ENCODE measurements at places on chromosomes 16 and 17. TPM values are rescaled to one million over a fixed set of nuclear protein-coding genes. Genes with fewer than 3 reads are reported as not detected.
A peak's percentile ranks its signal among the peaks of the same experiment; 100 is the strongest.

DNA sequence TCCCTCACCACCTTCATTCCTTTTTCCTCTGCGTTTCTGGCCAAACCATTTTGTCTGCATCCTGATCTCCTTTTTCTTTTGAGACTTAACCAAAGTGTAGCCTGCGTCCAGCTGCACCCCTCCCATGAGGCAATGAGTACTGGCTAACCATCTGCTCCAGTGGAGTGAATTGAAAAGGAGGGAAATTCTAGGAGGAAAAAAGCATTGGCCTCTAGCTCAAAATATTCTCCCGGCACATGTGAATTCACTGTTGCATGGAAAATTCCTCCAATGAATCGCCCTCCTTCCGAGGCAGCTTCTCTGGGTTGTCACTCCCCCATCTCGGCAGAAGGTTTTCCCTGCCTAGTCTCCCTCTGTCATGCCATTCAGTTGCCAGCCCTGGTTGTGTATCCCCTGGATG lies 5.6 kb downstream of the RAP1GAP2 start:
- peaks cover 17% of the 10 kb centered on the region for H3K36me3 ChIP-seq
- no peak for DNase-seq
- H3K27ac ChIP-seq = no peak overlapping the region
- peaks cover 34% of the 10 kb centered on the region for H3K4me1 ChIP-seq

FOXN1 gene
- total RNA-seq = not detected

DNA sequence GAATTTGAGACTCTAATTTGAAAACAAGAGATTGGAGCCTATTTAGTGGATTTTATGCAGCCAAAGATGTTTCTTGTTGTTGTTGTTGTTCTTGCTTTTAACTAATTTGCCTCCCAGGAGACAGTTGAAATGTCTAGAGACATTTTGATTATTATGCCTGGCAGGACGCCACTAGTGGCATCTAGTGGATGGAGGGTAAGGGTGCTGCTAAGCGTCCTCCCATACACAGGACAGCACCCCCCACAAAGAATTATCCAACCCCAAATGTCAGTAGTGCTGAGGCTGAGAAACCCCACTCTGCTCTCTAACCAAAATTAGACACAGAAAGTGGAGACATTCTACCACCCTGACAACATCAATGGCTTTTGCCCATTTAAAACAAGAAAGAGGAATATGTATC lies 15.4 kb upstream of the HSBP1 start:
- H3K27me3 ChIP-seq = peaks cover 24% of the 10 kb centered on the region
- no peaks in the 10 kb centered on the region for H3K4me1 ChIP-seq
- H3K36me3 ChIP-seq = no peaks in the 10 kb centered on the region
- no peak for DNase-seq
- no peak overlapping the region for H3K27ac ChIP-seq

ZPBP2 gene
- total RNA-seq = 0.49 TPM

DNA sequence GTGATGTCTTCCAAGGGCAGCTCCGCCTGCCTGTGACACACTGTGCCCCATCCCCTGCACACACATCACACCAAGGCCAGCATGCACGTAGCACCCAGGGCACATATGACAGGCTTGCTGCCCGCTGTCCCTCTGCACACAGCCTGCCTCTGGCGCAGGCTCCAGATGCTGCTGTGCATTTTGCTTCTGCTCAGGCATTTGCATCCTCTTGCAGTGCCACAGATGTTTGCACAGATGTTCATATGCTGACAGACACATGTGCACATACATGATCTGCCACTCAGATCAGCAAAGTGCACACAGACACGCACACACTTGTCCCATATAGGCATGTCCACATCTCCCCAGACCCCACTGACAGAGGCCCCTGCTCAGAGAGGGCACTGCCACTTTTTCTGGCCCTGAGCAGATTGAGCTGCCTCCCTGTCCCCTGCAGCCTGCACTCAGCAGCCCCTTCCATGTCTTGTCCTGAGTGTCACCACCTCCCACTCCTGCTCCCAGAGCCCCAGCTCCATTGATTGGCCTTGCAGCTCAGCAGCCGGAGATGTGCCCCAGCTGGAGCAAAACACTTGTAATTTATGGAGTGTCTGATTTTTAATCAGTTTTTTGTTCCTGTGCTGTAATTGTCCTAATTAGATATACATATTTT lies 115.1 kb upstream of the RPL38 start:
- H3K4me3 ChIP-seq = no peak overlapping the region
- peaks cover 12% of the 10 kb centered on the region for H3K27me3 ChIP-seq
- H3K36me3 ChIP-seq = no peaks in the 10 kb centered on the region
- no peaks in the 10 kb centered on the region for H3K4me1 ChIP-seq
- no peak overlapping the region for H3K27ac ChIP-seq

HYDIN gene
- not detected for total RNA-seq

- no peak within 1 kb of the TSS for H3K4me3 ChIP-seq
- peak; percentile 75 for DNase-seq
- H3K27me3 ChIP-seq = no peaks in the 10 kb centered on the region
- no peak within 1 kb of the TSS for H3K27ac ChIP-seq
- H3K36me3 ChIP-seq = no peaks in the 10 kb centered on the region
Observed at GRCh38 chr17:44708401-44709263, at the start of gene DBF4B. DBF4B (plus strand) TSS chr17:44708665; CDS start chr17:44708821, 156 bp downstream.

GRCh38 chr17:81429821-81430551 lies 34.7 kb downstream of the BAHCC1 start:
- H3K36me3 ChIP-seq = no peaks in the 10 kb centered on the region
- DNase-seq = no peak
- H3K27me3 ChIP-seq = peaks cover 9% of the 10 kb centered on the region
- no peak overlapping the region for H3K27ac ChIP-seq
- peaks cover 28% of the 10 kb centered on the region for H3K4me1 ChIP-seq

EVPL gene
- total RNA-seq = 8.2 TPM

ALOX15B gene
- total RNA-seq = not detected

Data from naive thymus-derived CD8-positive, alpha-beta T cell (primary cell).